ENCODE measurements at places on chromosomes 4 and X.

DNA sequence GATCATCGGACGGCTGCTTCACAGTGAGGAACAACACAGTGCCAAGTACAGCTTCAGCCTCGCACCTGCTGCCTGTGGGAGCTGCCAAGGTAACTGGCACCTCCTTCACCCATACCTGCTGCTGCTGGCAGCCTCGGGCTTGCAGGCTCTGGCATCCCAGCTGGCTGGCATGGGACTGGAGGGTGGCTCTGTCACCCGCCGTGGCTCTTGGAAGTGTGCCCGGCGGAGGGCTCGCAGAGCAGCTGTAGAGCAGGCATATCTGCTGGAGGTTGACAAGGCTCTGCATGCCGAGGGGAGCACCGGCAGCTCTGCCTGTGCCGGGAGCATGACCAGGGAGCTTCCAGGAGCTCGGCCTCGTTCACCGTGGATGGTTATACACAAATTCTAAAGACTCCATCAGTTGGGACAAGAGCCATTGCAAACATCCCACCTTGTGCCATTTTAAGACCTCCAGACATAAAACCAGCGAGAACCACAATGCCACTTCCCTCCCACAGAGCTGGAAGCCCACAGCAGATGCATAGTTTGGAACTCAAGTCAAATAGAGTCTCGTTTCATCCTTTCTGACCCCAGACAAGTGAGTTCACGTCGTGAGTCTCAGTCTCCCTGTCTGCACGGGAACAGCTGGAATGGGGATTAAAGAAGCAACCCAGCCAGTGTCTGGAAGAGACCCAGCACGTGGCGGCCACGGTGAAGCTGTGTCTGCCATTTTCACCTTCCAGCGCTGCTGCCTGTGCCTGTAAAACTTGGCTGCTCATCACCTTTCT, 84.3 kb upstream of the PSAPL1 start:
- DNase-seq: no peak

- no peak for DNase-seq
These were observed 115.9 kb downstream of the GPAT3 start for GRCh38 chr4:83651846-83652245.

GRCh38 chr4:17580969-17581368, 4.0 kb downstream of the LAP3 start:
- DNase-seq: no peak

- DNase-seq: no peak
These were observed 52.0 kb upstream of the ATOH1 start for GRCh38 chr4:93776386-93777080.

DNA sequence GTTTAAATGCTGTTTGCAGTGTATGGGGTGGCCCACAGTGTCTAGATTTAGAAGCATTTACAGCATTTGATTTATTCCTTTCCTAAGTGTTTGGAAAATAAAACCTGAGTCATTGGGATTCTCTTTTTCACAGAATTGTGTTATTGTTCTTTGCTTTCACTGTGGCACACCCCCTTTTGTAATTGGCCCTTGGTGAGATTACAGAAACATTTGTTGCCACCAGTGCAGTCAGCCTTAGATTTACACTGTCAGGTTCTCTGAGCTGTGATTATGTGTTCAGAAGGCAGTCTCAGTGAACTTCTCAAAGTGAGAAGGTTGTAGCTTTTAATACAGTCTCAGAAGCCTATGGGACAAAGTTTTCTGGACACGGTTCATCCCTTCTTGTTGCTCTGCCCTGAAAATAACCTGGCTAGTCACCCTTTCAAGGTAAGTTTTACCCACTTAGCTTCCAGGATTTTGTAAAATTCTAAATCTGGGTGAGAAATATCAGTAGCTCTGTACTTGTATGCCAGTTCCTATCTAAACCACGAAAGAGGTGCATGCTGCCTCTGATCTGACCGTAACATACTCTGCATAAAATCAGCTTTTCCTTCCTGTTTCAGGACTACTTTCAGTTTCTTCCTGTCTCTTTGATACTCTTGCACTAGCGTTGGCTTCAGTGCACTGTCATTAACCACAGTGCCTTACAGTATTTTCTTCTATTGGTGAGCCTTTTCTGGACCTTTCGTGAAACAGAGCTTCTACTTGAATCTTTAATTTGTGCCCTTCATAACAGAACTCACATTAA, 12.6 kb downstream of the RUFY3 start:
- DNase-seq: no peak

- DNase-seq: no peak
These were observed 2.4 kb upstream of the SH3KBP1 start for GRCh38 chrX:19889582-19890342.

DNA sequence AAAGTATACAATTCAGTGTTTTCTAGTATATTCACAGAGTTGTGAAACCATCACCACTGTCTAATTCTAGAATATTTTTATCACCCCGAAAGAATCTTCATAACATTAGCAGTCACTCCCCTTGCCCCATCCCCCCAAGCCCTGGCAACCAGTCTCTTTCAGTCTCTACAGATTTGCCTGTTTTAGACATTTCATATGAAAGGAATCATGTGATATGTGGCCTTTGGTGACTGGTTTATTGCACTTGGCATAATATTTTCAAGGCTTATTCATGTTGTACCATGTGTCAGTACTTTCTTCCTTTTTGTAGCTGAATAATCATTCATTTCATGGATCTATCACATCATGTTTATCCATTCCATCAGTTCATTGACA, 371.7 kb downstream of the AFF2 start:
- no peak for DNase-seq

DNA sequence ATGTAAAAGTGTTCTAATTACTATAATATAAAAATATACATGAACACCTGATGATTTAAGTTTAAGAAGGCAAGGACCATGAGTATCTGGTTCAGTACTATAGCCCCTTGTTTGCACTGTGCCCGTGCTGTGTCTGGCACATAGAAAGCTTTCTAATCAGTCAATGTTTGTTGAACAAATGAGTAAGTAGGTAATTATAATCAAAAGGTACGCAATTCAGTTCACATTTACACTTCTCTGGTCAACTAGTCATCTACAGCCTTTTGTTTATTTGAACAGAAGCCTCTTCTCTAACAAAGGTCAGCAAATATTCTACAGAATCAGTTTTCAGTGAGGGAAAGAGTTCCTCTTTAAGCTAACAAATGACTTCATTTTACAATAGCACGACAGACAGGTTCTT, 523.3 kb downstream of the SMARCA1 start:
- DNase-seq: no peak

DNA sequence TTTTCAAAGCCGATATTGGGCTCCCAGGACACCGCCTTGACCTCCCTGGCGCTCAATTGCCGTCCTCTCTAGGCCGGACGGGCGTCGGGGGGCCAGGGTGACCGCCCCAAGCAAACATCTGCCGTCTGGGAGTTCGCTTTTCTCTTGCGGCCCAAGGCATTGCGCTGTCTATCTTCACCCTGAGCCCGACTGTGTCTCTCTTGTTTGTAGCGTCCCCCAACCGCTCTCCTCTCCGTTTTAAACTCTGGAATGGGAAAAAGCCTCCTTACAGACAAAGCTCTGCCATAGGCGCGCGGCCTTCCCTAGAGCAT, 551 bp upstream of the ARX start:
- no peak for DNase-seq

DNA sequence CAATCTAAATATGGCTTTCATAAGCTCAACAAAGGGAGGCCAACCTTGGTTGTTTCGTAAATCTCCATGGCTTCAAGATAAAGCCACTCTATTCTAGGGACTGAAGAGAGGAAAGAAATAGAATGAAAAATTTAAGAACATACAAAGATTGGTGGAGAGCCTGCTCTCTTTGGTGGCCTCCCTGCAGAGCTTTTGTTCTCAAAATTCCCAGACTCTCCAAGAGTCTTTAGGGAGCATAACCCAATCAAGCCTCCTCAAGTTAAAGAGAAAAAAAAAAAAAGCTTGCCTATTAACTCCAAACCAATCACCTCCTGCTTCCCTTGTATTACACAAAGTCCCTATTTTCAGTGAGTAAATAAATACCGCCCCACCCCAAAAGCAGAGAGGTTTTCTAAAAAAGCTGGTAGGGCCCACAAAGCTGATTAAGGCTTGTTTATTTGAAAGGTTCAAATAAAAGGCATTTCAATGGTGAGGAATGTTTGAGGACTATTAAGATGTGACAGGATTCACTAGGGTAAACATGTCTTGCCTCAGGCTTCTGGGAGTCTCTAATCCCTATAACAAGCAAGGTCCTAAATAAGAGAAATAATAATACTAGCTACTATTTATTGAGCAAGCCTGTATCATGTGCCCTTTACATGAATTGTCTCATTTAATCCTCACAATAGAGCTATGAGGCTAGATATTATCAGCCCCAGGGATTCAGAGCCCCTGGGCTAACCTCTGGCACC, 71.6 kb downstream of the GPC3 start:
- DNase-seq: no peak

GRCh38 chr4:138816875-138817274, 198.7 kb upstream of the NOCT start:
- no peak for DNase-seq

DNA sequence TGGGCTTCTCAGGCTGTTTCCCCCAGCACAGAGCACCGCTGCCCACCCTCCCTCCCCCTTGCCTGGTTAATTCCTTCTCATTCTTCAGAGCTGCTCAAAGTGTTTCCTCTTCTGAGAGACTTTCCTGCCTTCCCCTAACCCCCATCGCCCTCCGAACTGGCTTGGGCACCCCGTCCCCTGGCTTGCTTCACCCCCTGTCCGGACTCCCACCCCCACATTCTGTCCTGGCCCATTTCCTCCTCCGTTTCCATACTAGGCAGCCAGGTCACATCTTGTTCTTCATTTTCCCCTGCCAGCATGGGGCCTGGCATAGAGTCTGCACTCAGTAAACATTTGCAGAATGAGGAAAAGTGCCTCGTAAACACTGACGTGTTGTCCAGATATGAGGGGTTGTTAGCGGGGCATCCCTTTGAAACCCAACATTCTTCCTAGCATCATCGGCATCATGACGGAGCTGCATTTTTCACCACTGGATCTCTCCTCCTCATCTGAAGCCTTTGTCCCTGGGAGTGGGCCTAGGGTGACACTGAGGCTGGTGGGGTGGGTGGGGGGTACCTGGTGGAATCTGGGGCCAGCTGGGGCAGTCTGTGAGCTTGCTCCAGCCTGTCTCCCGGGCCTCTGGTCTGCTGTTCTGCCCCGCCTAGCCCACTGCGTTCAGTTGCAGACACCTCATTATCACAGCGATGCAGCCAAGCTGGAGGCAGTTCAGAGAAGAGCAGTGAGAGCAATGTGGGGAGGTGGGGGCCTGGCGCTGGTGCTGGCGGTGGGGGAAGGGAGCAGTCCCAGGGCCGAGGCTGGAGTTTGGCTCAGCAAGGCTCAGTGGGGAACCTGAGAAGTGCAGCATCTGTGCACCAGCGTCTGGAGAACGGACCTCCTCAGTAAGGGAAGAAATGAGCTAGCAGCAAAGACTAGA, 149.4 kb upstream of the PJA1 start:
- no peak for DNase-seq

DNA sequence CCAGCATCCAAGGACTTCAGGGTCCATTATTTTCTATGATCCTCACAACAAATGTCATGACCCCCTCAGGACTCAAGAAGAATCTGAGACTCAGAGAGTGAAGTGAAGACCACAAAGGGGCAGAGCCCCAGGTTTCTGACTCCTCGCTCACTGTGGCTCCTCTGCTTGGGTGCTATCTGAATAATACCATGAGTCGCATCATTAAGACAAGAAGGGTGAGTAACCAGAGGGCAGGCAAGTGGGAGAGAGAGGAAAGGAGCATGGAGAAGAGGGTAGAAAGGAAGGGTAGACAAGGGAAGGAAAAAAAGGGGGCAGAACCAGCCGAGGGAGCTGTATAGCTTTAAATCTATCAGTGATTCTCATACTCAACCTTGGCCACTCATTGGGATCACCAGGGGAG, 15.5 kb upstream of the HSD17B10 start:
- DNase-seq: no peak

- no peak for DNase-seq
These were observed at the start of gene NDNF for GRCh38 chr4:121072224-121073003. Gene NDNF (minus strand): TSS chr4:121072535. CDS start chr4:121045837, 26,698 bp downstream.

DNA sequence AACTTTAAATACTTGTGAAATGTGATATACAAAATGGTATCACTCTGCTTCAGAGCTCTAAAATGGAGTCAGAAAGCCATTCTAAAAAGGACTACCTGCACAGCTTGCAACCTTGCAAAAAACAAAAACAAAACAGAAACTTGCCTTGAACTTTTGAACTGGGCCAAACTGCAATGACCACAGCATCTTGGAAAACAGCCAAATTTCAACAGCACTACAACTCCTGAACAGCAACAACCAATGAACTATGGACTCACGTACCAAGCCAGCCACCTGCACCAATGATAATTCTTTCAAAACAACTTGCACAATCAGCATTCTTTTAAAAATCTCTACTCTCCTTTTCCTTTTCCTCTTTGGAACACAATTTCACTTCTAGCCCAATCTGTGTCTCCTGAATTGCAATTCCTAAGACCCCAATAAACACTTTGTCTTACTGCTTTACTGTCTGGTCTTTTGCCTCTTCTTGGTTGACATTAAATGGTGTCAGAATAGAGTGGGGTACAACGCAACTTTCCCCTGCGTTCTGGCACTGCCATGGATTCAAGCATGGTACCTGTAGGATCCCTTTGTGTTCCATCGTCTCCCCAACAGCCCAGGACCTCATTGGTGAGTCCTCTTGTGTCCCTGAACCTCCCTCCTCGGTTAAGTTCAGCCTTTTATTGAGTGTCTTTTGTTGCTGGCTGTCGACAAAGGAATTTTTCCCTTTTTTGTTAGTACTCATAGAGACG, 35.7 kb upstream of the FMR1 start:
- DNase-seq: no peak

GRCh38 chrX:108772549-108772948, 36.2 kb upstream of the IRS4 start:
- DNase-seq: no peak

DNA sequence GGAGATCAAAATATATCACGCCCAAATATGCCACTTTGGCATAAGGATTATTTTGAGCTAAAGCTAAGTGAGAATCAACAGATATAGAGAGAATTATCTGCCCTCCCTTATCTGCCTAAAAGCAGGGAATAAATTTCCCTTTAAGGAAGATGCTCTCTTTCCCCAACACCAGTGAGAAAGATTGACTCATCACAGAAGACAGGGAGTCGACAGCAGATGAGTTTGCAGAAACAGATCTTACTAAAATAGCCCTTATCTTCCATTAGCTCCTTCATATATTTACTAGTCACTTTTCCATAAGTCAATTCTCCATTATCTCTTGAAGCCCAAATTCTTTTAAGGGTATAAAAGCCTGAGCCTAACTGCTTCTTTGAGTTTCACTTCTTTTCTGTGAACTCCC, 156.6 kb downstream of the CAMK2D start:
- DNase-seq: no peak

GRCh38 chrX:118724365-118724764, 3.0 kb upstream of the IL13RA1 start:
- no peak for DNase-seq

DNA sequence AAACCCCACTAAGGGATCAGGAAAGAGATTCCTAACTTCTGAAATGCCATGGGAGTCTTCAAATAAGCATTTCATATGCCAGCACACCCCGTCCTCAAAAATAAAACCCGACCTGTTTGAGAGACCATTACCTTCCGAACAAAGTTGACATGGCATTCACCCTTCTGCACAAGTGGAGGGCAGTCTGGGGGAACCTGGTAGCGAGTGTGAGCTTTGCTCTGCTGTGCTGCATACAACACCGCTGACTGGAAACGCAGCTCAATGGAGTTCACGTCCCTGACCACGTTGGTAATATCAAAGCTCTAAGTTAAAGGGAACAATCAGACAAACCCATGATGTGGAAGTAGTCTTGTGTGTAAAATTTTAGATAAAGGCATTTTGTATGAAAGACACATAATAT, 38.0 kb downstream of the MANBA start:
- DNase-seq: no peak

GRCh38 chr4:16337936-16338335, 111.7 kb upstream of the TAPT1 start:
- no peak for DNase-seq

All from activated CD8-positive, alpha-beta memory T cell treated with anti-CD3 and anti-CD28 coated beads for 48 hours (primary cell).